ENCODE measurements at places on chromosomes 2 and 18. TPM values are rescaled to one million over a fixed set of nuclear protein-coding genes. Genes with fewer than 3 reads are reported as not detected.

DNA sequence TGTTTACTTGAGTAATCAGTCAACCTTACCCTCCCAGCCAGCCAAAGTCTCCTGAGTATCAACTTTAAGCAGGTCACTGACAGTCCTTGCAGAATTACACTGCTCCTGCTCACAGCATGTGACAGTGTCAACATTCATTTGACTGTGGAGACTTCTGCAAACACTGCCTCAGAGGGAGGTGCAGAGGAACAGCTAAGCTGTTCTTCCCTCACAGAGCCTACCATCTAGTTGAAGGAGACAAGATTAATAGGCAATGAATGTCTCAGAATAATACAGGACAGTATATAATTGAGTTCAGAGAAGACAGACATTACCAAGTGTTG is 11.9 kb downstream of the SLC14A2 start:
- no peaks in the 10 kb centered on the region for H3K4me1 ChIP-seq
- DNase-seq = no peak
- H3K27me3 ChIP-seq = no peaks in the 10 kb centered on the region
- no peaks in the 10 kb centered on the region for H3K36me3 ChIP-seq
- no peak overlapping the region for H3K27ac ChIP-seq

DNA sequence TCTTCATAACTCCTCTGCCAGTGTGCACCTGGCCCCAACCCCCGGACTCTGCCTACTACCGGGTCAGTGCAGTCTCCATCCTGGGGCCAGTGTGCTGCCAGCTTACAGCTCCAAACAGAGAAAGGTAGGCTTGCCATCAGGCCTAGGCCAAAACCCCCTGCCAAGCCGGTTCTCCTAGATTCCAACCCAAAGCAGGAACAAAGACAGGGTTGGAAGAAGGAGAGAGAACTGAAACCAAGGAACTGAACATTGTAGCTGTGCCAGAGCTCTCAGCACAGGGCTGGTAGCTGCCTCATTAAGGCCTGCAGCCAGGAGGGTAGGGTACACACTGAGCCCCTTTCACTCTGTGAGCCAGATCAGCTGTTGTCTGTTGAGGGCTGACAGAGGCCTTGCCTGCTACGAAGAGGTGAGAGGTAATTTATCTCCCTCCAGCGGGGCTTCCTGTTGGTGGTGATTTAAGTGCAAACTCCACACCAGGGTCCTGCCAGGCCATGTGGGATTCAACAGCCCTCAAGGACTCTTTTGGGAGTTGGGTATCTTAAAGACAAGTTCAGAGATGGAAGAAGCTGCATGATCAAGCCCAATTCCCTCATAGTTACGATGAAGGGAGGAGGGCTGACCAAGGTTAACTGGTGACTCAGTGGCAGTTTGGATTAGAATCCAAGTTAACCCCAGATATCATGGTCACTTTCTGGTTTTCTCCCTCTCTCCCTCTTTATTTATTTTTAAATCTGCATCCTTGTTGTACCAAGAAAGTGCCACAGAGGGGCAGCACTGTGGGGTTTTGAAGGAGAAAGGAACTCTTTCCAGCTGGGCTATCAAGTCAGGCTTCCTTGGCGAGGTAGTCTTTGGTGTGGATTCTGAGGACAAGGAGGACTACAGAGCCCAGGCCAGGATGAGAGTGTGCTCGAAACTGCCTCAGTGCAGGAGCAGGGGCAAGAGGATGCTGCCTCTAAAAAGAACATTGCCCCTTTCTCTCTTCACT is 48.1 kb downstream of the CYRIA start:
- H3K36me3 ChIP-seq = no peaks in the 10 kb centered on the region
- peaks cover 52% of the 10 kb centered on the region for H3K4me1 ChIP-seq
- H3K4me3 ChIP-seq = no peak overlapping the region
- H3K27me3 ChIP-seq = no peaks in the 10 kb centered on the region

DNA sequence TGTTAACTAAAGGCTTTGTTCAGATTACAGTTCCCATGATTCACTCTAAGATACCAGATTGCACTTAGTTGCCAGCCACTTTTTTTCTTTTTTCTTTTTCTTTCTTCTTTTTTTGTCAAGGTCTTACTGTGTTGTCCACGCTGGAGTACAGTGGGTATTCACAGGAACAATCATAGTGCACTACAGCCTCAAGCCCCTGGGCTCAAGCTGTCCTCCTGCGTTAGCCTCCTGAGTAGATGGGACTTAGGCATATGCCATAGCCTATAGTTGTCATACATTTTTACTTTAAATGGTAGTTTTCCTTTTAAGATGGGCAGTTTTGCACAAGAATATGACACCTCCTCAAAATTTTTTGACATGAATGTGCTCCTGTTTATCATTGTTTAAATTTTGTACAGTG is 2.1 kb downstream of the UGP2 start:
- no peaks in the 10 kb centered on the region for H3K4me1 ChIP-seq
- H3K27ac ChIP-seq = peak overlapping the region; percentile 3
- DNase-seq = no peak
- H3K4me3 ChIP-seq = peak overlapping the region; percentile 75

DNA sequence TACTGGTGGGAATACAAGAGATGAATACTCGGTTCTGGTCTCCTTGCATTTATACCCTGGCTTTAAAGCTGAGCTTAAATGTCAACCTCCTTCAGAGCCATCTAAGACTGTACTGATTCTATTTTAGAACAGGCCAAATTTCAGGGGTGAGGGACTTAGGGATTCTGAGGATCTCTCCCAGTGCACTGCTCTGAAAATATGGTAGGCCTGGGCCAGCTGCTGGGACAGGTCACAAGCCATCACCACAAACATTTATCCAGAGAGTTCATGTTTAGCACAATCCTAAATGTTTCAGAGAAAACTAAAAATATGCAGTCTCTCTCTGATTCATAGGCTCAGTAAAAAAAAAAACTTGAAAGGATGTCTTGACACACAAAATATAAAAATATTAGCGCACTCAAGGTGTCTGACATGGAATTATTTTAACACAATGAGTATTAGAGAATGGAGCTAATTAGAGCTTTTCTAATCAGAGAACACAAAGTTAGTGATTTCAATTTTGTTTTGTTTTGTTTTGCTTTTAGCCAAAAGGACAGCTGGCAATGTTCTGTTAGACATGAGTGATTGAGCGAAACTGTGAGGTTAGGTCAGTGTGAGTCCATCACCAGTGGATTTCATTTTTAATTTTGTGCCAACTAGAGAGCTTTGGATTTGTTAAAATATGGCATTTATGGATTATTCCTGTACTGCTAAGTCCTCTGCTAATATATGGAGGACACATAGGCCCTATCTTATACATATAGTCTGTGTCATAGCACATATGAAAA is 38.8 kb downstream of the MFSD6 start:
- H3K4me3 ChIP-seq = no peak overlapping the region
- H3K27ac ChIP-seq = peak overlapping the region; percentile 7
- H3K4me1 ChIP-seq = no peaks in the 10 kb centered on the region
- H3K27me3 ChIP-seq = no peaks in the 10 kb centered on the region
- DNase-seq = no peak

GRCh38 chr2:219165058-219165911 is 4.5 kb downstream of the SLC23A3 start:
- H3K4me3 ChIP-seq = no peak overlapping the region
- no peak for DNase-seq
- H3K4me1 ChIP-seq = peaks cover 7% of the 10 kb centered on the region

GRCh38 chr2:110888411-110888810 is 156.0 kb downstream of the ACOXL start:
- no peak overlapping the region for H3K4me3 ChIP-seq
- no peak overlapping the region for H3K27ac ChIP-seq
- no peaks in the 10 kb centered on the region for H3K36me3 ChIP-seq
- no peaks in the 10 kb centered on the region for H3K27me3 ChIP-seq

GRCh38 chr18:39523281-39523680 is 1957.7 kb upstream of the CELF4 start:
- no peak for DNase-seq
- H3K36me3 ChIP-seq = no peaks in the 10 kb centered on the region
- no peaks in the 10 kb centered on the region for H3K4me1 ChIP-seq
- H3K27ac ChIP-seq = no peak overlapping the region
- no peak overlapping the region for H3K4me3 ChIP-seq

- H3K36me3 ChIP-seq = no peaks in the 10 kb centered on the region
- peaks cover 9% of the 10 kb centered on the region for H3K4me1 ChIP-seq
- no peak overlapping the region for H3K4me3 ChIP-seq
- H3K27ac ChIP-seq = no peak overlapping the region
- no peaks in the 10 kb centered on the region for H3K27me3 ChIP-seq
Observed at GRCh38 chr2:171287611-171288010, 126.9 kb upstream of the TLK1 start.

SERPINB13 gene
- not detected for total RNA-seq

SLC9A4 gene
- not detected for total RNA-seq

Data from heart left ventricle (tissue), 16 donors.